ENCODE measurements at places on chromosomes 5 and 9.

- DNase-seq = no peak
Observed at GRCh38 chr5:159345336-159345735, 15.0 kb upstream of the IL12B start.

GRCh38 chr9:102631559-102631958 lies 363.6 kb upstream of the CYLC2 start:
- DNase-seq = no peak

DNA sequence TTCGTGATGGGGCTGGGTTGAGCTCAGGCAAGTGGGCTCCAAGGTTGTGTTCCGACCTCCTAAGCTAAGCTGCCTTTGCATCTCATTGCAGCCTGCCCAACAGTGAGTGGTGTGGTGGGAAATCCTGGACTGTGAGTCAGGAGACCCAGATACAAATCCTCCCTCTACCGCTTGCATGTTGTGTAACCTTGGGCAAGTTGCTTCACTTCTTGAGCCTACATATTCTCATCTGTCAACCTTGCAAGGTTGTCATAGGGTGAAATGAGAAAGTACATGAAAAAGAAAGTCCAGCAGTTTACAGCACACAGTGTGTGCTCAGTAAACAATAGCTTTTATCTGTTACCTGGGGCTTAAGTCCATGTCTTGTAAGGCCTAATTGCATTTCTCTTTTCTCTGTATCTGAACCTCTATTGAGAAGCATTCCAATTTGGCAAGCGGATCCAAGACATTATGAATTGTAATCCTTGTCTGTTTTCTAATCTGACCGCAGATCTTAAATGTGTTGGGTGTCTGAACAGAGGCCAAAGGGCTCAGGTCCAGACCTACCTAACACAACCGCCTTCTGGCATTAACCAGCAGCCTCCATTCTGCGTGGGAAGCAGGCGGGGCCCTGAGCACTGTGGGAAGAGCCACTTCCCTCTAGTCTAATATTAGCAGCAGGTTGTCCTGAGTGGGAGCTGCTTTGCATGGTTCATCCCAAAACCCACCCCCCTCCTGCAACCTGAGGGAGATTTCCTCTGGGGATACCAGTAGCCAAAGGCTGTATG lies 1.8 kb upstream of the GALNT12 start:
- DNase-seq = no peak

DNA sequence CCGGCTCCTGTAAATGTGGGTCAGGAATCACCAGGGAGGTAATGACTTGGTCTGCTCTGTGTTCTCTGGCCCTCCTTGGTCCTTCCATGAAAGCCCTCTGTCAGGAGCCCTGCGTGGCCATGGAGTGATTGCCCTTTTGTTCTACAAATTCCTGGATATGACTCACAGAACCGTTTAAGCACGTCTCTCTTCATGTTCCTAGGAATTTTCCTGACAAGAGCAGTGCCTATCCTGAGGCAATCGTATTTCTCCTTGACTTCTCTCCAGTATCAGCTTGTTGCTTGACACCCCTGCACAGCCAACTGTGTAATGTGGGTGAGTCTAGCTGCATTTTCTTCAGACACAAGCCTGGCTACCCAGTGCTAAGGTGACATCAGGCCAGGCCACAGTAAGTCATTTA lies 274.3 kb upstream of the ZNF462 start:
- no peak for DNase-seq

DNA sequence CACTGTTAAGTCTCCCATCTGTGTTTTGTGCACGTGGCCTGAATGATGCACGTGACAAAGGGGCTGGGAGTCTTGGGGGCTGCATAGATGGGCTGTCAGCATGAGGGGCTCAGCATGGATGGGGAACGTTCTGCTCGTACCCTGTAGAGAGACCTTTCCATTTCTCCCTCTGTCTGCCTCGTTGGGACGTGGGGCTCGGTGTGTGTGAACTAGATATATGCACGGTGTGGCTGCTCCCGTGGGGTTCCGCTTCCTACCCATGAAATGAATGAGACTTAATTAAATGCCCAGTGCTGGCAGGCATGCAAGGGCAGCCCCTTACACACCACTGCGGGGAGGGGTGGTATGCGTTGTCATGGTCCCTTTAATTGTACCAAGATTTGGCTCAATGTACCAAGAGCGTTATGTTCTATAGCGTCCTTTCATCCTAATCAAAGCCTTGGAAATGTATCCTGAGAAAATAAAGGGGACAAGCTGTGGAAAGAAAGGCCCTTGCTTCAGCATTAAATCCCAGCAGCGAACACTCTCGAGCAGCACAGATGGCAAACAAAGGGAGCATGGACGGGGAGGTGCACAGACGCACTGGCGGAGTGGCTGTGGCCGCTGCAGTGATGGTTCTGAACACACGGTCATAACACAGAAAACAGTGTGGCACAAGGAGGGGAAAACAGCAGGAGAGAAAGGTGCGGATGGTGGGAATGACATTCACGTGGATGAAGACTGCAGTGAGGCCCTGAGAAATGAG lies 66.8 kb downstream of the RASGEF1C start:
- no peak for DNase-seq

DNA sequence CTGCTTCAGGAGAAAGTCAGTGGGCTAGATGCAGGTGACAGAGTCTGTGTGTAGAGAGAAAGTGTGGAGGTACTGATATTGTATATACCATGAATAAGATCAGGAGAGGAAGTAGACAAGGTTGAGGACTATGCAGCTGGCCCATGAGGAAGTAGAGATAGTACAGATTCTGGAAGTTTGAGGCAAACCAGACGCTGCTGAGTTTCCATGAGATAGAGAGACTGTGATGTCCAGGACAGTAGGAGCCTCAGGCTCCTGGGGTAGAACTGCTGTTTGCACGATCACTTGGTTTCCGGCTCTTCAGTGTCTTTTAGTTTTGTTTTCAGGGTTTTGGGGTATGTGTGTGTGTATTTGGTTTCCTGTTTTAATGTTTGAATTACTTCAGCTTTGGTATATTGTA lies 13.6 kb downstream of the OTULINL start:
- no peak for DNase-seq

- no peak for DNase-seq
Observed at GRCh38 chr9:94804316-94804715, 77.8 kb downstream of the AOPEP start.

DNA sequence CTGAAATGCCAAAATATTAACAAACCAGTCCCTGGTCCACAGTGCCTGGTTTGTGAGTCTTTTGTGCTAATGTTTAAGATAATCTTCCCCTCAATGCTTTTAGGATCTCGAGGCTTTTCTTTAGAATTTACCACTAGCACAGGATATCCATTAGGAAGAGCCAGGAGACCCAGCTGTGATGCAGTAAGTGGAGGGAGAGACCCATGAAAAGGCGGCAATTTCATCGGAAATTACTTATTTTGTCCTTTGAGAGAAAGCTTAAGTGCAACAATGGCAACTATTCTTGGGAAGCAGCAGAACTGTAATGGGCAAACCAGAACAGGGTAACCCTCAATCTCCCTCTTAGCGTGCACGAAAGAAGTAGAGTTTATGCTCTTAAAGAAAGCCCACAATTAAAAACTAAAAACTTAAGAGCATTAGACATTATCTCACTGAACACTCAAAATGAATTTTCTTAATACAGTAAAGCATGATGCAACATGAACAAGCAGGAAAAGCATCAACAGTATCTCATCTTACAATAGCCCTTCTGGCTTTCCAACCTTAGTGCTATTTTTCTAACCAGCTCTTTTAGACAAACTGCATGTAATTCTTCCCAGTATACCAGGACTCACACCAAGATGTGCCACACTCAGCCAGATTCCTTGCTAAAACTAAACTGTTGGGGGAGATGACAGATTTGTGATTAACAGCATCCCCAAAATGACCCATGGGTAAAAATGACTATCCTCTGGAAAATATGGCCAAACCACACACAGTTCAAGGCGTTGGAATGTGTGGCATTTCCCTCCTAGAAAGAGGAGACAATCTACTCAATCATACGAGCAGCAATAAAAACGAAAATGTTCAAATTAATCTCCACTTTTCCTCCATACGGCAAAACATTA lies 36.4 kb downstream of the PWWP2A start:
- no peak for DNase-seq

DNA sequence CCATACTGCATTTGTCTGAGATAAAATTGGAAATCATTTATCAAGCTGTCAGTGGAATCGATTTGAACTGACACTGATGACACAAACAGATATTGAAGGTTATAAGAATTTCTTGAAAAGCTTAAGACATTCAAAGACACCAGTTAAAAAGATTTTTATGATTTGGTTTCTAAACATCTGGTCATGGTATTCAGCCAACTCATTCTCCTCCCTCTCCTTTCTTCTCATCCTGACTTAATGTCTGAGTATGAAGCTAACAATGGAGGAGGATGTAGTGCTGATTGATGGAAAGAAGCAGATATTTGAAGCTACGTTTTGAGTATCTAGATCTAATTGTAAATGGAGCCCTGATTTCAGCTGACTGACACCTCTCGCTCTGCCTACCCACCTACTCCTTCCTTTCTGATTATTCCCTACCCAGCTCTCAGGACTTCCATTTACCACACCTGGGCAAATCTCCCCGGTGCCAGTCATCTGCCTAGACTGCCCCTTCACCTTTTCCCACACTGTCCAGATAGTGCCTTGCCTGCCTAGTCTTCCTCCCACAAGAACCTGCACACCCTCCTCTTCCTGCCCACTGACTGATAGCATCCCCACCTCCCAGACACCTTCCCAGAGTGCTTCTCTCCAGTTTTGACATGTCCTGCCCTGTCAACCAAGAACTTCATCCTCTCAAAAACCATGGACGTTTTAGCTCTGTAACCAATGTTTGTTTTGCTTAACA lies 20.7 kb upstream of the LIFR start:
- no peak for DNase-seq

GRCh38 chr9:106982636-106983035 lies 119.7 kb downstream of the ZNF462 start:
- no peak for DNase-seq

GRCh38 chr9:82356871-82357270 lies 368.3 kb downstream of the SPATA31D1 start:
- no peak for DNase-seq

- no peak for DNase-seq
Observed at GRCh38 chr5:56638061-56638621, 177.2 kb upstream of the MAP3K1 start.

GRCh38 chr5:38018016-38018415 lies 178.2 kb upstream of the GDNF start:
- DNase-seq = no peak

GRCh38 chr9:123796094-123796493 lies 133.8 kb downstream of the DENND1A start:
- no peak for DNase-seq

- DNase-seq = no peak
Observed at GRCh38 chr5:67355120-67355713, 158.6 kb upstream of the CD180 start.

DNA sequence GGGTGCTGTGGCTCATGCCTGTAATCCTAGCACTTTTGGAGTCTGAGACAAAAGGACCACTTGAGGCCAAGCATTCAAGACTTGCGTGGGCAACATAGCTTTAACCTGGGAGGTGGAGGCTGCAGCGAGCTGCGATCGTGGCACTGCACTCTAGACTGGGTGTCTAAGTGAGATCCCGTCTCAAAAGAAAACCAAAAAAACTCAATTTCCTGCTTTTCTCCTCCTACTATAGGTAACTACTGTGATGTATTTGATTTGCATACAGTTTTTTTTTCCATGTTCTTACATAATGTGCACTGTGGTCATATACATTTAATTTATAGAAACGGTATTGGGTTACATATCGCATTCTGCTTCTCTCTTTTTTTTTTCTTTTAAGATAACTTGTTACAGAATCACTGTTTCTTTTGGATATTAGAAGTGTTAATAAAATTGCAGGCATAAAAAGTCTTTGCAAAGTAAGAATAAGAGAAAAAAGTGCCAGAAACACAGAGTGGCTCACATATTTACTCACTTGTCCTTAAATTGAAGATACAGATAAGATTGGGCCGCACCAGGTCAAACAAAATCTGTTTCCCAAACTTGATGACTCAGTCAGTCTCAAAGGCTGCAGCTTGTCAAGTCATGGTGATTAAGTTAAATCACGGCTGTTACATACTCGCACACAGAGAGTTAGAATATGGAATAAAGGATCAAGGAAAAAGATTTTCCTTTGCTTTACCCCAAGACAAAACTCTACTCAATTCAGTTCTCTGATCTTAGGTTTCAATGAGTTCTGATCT lies 2.0 kb upstream of the PTGR1 start:
- no peak for DNase-seq

DNA sequence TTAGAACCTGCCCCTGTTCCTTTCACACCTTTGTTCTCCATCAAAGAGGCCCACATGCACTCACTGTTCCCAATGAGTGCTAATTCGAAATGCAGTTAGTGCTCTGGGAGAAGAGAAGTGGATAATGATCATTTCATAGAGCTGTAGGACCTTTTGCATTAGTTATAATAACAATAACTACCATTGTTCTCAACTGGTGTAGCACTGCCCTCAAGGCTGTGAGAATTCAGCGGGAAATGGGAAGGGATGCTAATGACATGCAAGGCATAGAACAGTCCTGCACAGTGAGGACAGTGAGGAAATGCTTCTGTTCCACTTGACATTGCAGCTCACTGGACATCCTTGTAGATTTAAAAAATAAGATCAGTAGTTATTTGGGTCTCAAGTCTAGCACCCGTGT lies 187.4 kb downstream of the FBXL7 start:
- DNase-seq = no peak

DNA sequence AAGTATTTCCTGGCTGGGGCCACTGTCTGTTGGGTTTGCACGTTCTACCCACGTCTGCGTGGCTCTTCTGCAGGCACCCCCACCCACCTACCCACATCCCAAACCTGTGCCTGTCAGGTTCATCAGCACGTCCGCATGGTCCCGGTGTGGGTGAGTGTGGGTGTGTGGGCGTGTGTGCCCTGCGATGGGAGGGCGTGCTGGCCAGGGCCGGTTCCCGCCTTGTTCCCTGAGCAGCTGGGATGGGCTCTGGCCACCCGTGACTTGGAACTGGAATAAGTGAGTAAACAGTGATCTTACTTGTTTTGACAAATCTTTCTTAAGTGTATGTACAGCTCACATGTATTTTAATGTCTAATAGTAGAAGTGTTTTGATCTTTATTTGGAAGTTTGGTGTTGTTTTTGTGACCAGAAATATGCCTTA lies 20.4 kb downstream of the ERGIC1 start:
- DNase-seq = no peak

DNA sequence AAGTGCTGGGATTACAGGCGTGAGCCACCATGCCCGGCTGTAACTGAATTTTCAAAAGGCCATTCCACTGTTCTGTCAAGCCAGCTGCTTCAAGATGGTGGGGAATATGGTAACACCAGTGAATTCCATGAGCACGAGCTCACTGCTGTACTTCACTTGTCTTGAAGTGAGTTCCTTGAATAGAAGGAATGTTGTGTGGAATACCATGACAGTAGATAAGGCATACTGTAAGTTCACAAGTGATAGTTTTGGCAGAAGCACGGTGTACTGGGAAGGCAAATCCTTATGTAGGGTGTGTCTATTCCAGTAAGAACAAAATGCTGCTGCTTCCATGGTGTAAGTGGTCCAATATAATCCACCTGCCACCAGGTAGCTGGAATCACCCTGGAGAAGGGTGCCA lies 6.6 kb upstream of the PRXL2C start:
- no peak for DNase-seq

DNA sequence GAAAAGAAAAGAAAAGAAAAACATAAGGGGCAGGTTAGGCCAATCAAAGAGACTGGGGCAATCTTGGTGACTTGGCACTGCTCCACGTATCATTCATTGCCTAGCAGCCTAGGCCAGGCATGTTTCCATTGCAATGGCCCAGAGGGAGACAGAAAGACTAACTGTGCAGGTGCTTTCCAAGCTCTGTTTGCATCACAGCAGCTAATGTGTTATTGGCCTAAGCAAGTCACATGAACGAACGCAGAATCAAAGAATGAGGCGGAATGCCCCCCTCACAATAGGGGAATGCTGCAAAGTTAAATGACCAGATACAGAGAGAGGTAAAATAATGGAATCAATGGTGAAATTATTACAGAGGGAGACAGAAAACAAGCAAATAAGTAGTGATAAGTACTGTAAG lies 11.1 kb upstream of the VPS13A start:
- no peak for DNase-seq

Measured in activated T-helper 9 cell treated with anti-CD3 and anti-CD28 coated beads, Interleukin-2, amount 50 U/mL, for 16 hours (primary cell).